ENCODE measurements at places on chromosomes 2 and 18. TPM values are rescaled to one million over a fixed set of nuclear protein-coding genes. Genes with fewer than 3 reads are reported as not detected.

- DNase-seq, result no peak
Measured at GRCh38 chr18:31261792-31262582, 56.0 kb upstream of the DSG1 start.

DNA sequence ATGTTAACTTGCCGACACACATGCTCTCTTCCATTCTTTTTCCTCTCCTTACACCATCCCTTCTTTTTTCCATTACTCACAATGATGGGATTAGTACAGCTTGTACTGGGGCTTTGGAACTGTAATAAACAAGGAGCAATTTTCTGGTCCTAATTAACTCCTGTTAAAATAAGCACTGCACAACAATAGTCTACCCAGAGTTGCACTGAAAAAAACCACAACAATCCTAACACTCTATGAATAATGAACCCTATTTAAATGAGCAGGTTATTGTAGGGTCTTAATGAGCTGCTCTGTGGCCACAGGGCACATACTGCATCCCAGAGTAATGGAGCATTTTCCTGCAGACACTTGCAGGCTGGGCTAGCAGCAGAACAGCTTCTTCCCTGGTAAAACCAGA is 380.3 kb downstream of the NRXN1 start:
- no peak for DNase-seq

SLC5A7 gene
- not detected for total RNA-seq

PLEKHB2 gene
- 85.5 TPM for total RNA-seq

CPS1 gene
- total RNA-seq, result 0.59 TPM

SMYD1 gene
- not detected for total RNA-seq

All from CD4-positive, CD25-positive, alpha-beta regulatory T cell (primary cell).